Cardiac fibroblast (primary cell): ENCODE measurements at places on chromosomes 3 and 15.
A peak's percentile ranks its signal among the peaks of the same experiment; 100 is the strongest.

DNA sequence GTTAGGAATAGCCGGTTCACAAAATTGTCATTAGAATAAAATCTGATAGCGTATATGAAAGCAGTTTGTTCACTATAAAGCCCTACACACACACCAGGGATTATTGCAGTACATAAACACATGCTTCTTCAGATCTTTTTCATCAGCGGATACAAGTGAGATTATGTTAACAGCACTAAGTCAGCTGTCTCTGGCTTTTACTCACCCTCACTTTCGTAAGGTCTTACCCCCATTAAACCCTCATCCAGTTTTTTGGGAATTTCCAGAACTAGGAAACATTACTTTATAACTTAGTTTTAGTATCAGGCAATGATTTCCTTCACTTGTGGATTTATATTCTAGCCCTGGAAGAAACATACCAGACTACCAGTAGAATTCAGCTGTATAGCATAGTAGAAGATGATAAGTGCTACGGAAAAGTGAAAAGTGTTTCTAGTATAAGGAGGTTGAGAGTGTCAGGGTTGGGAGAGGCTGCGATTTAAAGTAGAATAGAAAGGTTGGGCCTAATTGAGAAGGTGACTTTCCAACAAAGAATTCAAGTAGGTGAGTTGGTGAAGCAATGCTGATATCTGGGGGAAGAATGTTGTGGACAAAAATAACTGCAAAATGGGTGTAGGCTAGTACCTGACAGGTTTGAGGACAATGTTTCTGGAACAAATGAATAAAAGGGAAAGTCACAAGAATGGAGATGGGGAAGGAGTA, 22.7 kb downstream of the TMEM207 start:
- DNase-seq: no peak

- DNase-seq: no peak
Observed at GRCh38 chr15:100189849-100190248, 151.9 kb downstream of the ADAMTS17 start.

- DNase-seq: no peak
Observed at GRCh38 chr3:183953471-183954070, 64.1 kb downstream of the ABCC5 start.

DNA sequence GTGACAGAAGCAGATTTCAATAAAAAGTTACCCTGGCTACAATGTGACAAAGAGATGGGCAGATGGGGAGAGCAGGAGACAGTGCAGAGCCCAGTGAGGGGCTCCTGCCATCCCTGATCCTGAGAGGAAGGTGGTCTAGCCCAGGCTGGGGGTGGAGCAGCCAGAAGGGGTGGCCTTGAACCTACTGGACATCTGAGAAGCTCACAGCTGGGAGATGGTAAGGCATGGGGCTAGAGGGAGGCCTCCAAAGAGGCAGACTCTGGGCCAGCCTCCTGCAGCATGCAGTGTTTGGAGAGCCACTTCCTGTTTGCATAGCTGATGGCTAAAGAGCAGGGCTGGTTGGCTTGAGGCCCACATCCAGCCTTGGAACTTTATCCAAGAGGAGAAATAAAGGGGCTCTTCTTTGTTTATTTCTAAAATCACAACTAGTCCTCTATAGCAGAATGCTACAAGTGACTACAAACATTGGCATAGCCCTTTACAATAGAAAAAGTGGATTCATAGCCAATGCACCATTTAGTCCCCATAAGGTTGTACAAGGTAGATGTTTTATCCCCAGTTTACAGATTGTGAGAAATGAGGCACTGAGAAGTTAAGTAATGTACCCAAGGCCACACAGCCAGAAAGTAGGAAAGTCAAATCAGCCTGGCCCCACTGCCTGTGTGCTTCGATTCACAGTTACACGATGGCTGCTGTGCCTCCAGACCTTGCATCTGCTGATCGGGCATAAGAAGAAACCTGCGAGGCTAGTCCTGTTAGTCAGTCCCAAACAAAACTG, 4.6 kb downstream of the EFCC1 start:
- DNase-seq: no peak

DNA sequence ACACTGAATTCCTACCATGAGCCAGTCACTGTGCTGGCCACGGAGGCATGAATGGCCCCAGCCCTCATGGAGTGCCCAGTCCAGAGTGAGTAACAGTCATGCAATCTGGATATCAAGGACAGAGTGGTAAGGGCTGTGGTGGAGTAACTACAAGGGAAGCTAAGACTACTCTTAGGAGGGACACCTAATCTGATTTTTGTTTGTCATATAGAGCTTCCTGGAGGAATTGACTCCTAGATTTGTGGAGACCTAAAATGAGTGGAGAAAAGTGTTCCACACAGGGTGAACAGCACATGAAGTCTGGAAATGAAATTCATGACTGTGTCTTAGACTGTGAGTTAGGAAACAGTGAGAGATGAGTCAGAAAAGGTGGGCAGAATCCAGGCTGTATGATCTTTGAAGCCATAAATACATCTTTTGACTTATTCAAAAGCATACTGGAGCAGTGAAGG, 219.9 kb downstream of the NFKBIZ start:
- peak; percentile 83 for DNase-seq

- DNase-seq: no peak
Observed at GRCh38 chr3:140388202-140388922, 289.5 kb upstream of the TRIM42 start.

- no peak for DNase-seq
Observed at GRCh38 chr3:52367891-52368880, 52.1 kb downstream of the DNAH1 start.

GRCh38 chr15:37995461-37996347, 61.3 kb downstream of the TMCO5A start:
- DNase-seq: peak; percentile 89

- peak; percentile 84 for DNase-seq
Observed at GRCh38 chr15:72117486-72118016, 399 bp downstream of the MYO9A start.

GRCh38 chr3:188350961-188351360, 197.0 kb downstream of the LPP start:
- no peak for DNase-seq

- peak; percentile 77 for DNase-seq
Observed at GRCh38 chr3:112086076-112086854, at the start of gene C3orf52. Gene C3orf52, plus strand, starts transcription at chr3:112086389. Its CDS starts 19 bp downstream, at chr3:112086408.

DNA sequence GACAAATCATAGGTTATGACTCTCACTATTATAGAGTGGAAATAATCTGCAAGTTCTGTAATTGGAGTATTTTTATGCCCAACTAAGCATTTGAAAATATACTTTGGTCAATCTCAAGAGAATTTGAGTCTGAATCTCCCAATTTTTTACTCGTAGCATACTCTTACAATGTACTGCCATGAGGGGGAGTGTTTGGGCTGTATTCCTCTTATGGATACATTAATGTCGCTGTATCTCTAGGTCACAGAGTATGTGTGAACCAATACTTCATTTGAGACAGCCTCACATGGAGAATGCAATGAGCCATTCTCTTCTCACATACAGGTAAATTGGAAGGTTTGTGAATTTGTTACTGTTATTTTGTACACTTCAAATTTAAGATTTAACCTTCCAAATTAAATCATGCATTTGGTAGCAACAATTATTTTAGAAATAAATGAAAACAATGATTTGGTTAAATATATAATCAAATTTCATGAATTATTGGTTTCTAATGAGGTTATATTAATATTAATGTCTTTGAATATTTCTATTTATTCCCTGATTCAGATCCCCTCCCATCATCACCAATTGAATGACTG, 5.5 kb upstream of the CD200 start:
- DNase-seq: peak; percentile 86

GRCh38 chr3:191378142-191378812, 48.0 kb upstream of the UTS2B start:
- DNase-seq: no peak

DNA sequence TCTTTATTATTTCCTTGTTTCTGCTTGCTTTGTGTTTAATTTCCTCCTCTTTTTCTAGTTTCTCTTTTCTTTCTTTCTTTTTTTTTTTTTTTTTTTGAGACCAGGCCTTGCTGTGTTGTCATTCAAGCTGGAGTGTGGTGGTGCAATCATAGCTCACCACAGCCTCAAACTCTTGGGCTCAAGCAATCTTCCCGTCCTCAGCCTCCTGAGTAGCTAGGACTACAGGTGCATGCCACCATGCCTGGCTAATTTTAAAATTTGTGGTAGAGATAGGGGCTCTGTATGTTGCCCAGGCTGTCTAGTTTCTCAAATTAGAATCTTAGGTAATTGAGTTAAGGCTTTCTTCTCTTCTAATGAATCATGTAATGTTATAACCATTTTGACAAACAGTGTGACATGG, 22.4 kb downstream of the SLMAP start:
- DNase-seq: peak; percentile 33

DNA sequence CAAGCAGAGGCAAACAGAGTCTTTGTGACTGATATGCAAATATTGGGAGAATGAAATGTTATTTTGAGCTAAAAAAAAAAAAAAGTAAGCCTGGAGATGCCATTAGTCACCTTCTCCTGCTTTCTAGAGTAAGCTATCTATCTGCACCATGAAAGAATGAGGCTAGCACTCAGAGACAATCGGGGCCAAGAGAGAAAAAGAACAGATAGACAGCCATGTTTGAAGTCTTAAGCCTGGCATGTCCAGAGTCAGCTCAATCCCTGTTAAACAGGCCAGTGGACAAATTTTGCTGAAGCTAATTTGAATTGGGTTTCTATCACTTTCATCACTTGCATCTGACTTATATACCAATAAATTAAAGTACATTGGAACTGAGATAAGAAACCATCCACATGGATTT, 204.4 kb downstream of the SLC9A9 start:
- peak; percentile 32 for DNase-seq

DNA sequence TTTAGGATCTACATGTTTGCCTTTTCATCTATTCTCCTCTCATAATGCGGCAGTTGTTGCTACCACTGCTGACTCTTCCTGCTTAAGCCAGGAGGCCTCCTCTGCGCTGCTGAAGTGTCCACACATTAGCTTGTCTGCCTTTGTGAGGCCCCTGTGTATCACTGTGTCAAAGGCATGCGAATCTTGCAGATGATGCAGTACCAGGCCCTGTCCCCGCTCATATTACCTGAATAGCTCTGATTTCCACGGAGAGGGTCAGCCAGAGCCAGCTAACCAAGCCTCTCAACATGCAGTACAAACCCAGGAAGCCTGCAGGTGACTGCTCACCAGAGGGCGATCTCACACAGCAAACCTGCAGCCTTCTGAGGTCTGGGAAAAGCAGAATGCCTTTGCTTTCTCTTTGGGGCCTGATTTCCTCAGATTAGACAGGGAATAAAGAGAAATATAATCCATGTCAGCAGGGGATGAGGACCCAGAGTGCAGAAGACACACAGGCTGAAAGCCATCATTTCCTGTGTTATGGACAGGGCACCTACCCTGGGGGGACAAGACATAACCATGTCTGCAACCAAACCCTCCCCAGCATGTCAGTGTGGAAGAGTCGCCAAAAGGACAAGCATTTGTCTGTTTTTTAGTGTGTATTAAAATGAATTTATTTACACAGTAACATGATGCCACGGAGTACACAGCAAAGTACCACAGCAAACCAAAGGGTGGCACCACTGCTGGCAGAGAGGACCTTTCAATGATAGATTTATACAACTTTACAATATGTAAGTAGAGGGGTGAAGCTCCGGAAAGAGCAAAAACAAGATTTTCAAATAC, 36.8 kb upstream of the TSPAN3 start:
- peak; percentile 75 for DNase-seq

DNA sequence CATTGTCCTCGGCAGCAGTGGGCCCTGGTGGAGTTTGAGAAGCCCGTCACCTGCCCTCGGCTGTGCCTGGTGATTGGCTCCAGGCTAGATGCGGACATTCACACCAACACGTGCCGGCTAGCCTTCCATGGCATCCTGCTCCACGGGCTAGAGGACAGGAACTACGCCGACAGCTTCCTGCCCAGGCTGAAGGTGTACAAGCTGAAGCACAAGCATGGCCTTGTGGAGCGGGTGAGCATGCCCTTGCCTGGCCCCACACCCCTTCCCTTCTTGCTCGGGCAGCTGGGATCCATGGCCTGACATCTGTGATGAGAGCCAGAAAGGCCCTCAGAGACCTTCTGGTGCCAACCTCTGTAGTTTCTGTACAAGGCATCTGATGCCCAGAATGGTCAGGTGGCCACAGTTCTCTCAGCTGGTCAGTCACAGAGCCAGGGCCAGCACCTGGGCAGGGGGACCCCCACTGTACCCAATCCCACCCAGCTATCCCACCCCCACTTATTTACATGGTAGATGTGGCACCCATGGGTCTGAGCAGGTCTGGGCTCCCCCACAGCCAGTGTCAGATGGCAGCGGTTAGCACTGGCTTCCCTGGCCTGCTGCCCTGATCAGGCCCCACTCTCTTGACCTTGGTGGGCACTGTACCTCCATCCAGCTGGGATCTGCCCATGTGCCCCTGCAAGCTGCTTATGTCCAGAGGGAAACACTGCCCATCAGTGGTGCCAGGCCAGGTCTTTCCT, 124.9 kb downstream of the DNAJB8 start:
- DNase-seq: no peak

DNA sequence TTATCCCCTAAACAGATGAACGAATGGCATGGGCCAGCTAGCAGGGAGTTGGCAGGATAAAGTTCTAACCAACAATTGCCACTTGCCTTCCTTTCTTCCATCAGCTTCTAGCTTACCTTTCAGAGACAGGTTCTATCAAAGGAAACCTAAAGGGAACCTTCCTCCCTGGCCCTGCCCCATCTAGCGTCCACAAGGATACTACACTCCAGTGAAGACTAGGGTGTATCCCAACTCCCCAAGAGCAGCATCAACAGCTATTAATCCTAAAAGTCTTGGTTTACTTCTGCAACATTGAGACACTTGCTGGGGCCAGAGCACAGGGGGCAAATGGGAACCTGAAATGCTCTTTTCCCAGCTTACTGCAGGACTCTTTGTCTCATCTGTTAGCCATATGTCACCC, 37.0 kb upstream of the TMC3 start:
- no peak for DNase-seq

DNA sequence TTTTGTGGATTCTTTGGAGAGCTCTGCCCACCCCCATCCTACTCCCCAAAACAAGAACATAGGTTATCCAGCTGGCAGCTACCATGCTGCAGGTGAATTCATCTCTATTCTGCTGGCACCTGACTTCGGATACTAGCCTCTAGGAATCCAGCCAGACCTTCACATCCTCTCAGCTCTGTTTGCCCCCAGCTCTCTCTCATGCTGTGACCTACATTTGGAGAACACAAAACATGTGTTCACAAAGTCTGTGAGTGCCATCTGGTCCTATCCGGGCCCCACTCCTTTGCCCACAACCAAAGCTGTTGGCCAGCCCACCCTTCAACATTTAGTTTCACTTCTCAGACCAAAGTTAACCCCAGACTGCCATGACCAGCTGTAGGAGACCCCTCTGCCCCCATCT, 89.4 kb upstream of the C3orf80 start:
- DNase-seq: no peak

GRCh38 chr3:9779721-9780457, 10.1 kb upstream of the CAMK1 start:
- DNase-seq: no peak

GRCh38 chr3:157452097-157452496, 15.4 kb downstream of the PTX3 start:
- no peak for DNase-seq
